ENCODE measurements at places on chromosomes 5 and 9.

GRCh38 chr5:147732291-147732883 lies 50.1 kb downstream of the JAKMIP2 start:
- DNase-seq: no peak

DNA sequence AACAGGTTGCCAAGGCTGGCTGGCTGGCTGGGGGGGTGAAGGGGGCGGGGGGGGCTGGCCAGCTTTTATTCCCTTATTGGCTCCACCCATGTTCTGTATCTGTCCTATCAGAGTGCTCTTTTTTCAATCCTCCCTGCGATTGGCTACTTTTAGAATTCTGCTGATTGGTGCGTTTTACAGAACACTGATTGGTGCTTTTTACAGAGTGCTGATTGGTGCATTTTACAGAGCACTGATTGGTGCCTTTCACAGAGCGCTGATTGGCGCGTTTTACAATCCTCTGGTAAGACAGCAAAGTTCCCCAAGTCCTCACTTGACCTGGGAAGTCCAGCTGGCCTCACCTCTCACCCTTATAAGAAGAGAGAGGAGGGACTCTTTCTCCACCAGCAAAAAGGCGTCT lies 175.9 kb downstream of the ERCC6L2 start:
- no peak for DNase-seq

GRCh38 chr5:148458036-148458888 lies 74.5 kb downstream of the FBXO38 start:
- no peak for DNase-seq

- no peak for DNase-seq
These were observed 63.6 kb downstream of the SSBP2 start for GRCh38 chr5:81687292-81687691.

- DNase-seq: no peak
These were observed 107.9 kb downstream of the RASGRF2 start for GRCh38 chr5:81068063-81068462.

DNA sequence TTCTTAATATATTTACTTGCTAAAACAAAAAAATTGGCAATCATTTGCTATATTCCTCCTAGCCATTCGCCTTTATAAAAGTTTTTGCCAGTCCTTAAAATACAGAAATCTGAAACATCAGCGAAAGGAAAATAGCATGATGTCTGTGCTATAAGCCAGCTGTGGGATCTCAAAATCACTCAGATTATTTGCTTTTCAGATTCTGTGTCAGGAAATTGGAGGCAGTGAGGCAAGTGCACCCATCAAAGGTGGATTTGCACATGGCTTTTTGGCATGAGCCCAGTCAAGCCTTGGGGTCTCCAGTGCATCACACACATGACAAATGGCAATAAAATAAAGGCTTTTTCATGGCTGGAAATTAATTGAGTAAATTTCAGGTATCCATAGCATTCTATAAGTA lies 196.8 kb upstream of the DAPK1 start:
- no peak for DNase-seq

GRCh38 chr5:112329419-112330090 lies 89.5 kb downstream of the EPB41L4A start:
- DNase-seq: no peak

- DNase-seq: no peak
These were observed 5.6 kb upstream of the SPARC start for GRCh38 chr5:151692312-151692711.

GRCh38 chr9:76962732-76963131 lies 56.7 kb upstream of the FOXB2 start:
- DNase-seq: peak; percentile 0

- DNase-seq: no peak
These were observed 75.4 kb downstream of the SLF1 start for GRCh38 chr5:94693845-94694370.

- DNase-seq: no peak
These were observed 14.3 kb upstream of the OLFM1 start for GRCh38 chr9:135073081-135073740.

GRCh38 chr5:69271376-69271775 lies 36.7 kb downstream of the CDK7 start:
- no peak for DNase-seq

DNA sequence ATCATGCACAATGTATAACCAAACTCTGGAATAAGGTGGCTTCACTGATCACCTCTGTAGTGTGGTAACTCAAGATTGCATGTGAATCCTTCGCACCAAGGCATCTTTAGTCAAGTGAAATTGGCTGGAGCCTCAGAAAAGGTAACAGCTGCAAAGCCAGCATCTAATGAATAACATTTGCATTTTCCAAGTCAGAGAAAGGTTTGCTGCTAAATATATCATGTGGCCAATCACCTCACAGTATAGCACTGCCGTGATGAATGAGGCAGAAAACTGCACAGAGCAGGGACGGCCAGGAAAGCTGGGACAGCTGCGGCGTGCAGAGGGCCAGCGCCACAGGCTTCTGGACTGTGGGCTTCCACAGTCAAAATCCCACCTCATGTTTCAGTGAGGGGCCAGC lies 18.5 kb downstream of the MRPS27 start:
- no peak for DNase-seq

DNA sequence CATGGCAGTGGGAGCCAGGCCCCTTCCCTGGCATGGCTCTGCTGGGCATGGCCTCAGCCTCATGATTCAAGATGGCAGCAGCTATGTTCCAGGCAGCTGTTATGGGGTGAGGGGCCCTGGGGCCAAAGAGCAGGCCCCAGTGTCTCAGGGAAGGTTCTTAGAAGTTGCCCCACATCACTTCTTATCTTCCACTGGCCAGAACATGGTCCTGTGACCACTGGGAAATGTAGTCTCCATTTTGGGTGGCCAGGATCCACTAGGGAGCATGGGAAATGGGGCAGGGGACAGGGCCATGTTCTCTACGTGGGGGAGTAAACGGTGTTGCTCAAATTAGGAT lies 18.3 kb downstream of the SUSD3 start:
- DNase-seq: no peak

DNA sequence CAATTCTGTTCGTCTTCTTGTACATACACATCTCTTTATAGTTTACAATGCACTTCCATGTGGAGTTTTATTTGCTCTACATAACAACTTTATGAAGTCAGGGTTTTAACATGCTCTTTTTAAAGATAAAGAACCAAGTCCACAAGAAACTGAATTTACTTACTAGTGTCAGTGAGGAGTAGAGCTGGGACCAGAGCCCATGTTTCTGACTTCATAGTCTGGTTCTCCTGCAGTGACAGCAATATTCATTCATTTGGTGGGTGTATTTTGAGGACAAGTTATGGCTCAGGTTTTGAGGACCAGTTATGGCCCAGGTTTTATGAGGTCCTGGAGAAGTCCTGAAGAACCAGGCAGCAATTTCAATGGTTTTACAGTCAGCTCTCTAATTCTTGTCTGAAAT lies 481.9 kb upstream of the TNC start:
- no peak for DNase-seq

DNA sequence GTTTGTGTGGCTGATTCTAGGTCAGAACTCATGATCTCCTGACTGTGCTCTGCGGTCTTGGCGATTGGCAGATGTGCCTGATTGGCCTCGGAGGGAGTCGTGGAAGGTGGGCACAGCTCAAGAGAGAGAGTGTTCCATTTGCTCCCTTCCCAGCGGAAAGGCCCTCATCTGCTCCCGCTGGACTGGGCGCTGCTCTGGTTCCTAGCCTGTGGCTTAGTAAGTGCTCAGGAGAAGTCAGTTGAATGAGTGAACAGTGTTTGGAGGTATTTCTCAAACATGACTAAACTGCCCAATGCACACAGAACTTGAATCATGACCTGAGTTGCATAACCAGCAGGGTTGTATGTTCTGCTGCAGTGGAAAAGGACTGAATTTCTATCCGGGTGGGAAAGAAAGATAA lies 120.2 kb upstream of the PITX1 start:
- no peak for DNase-seq

GRCh38 chr9:33868440-33868973 lies 51.5 kb downstream of the UBE2R2 start:
- DNase-seq: no peak

DNA sequence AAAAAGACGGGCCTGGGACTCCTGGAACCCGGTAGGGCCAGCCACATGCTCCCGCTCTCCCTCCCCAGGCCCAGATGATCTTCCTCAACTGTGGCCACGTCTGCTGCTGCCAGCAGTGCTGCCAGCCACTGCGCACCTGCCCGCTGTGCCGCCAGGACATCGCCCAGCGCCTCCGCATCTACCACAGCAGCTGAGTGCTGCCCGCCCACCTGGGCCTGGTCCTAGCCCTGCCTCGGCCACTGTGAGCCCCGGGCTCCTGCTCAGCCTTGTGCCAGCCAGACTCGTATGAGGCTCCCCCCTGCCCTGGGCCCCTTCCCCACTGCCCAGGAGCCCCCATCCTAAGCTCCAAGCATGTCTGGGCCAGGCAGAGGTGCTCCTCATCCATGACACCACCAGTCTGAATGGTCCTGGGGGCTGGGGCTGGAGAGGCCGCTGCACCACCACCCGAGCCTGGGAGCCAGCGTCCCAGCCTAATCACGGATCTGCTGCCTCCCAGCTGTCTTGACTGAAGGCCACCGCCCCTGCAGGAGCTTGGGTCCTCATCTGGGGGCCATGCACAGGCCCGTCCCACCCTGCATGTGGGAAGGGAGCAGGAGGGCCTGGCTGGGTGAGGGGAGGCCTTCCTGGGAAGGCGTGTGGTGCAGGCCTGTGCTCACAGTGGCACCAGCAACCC lies 51.5 kb downstream of the LRSAM1 start:
- no peak for DNase-seq

GRCh38 chr5:151167022-151167421 lies 9.4 kb upstream of the ANXA6 start:
- DNase-seq: no peak

DNA sequence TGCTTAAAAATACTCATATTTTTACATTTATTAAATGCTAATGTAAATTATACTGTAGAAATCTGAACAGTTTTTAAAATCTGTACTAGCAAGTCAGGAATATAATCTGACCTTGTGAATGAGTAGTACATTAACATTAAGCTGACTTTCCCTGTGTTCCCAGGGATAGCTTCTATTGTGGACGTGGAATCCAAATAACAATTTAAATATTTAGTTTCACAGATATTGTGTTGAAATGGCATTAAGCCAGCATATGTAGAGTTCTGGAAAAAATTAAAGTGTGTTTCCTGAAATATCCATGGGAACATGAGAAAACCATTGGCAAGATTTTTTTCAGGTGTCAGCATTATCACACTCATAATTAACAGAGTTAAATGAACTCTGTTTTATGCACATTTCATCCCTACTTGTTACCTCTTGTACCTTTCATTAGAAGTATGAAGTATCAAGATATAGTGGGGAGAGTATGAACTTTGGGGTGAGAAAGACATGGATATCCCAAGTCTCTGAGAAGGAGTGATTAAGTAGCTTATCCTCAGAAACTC lies 5.7 kb downstream of the RABGAP1 start:
- DNase-seq: no peak

DNA sequence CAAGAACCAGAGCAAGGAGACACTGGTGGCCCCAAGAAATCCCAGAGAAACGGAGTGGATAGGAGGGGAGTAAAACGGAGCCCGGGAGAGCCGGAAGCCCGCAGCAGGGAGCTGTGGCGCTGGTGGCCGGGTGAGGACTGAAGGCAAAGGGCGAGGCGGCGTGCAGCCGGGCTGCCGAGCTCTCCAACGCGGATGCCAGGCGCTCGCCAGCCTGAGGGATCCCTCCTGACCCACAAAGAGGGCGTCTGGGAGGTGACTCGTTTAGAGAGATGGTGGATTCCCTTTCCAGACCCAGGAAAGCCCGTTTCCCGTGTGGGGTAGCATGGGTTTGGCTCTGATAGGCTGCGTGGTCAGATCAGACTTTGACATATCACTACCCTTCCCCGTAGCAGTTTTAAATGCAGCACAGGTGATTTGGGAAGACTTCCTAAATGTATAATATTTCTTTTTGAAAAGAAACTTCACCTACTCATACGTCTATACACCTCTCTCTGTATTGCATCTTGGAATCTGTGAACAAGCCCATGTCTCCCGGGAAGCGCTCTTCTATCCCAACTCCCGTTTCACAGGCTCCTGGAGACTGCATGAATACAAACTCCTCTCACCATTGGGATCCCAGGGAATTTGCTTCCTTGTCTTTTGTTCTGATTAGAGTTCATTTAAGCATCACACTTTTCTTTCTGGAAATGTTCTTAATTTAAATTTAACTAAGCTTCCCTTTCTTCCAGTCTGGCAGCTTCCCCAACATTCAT lies 158.1 kb downstream of the C9orf152 start:
- peak; percentile 22 for DNase-seq

- DNase-seq: no peak
These were observed 149.2 kb upstream of the NR3C1 start for GRCh38 chr5:143552680-143553079.

- no peak for DNase-seq
These were observed 35.6 kb upstream of the HAND1 start for GRCh38 chr5:154513669-154514084.

DNA sequence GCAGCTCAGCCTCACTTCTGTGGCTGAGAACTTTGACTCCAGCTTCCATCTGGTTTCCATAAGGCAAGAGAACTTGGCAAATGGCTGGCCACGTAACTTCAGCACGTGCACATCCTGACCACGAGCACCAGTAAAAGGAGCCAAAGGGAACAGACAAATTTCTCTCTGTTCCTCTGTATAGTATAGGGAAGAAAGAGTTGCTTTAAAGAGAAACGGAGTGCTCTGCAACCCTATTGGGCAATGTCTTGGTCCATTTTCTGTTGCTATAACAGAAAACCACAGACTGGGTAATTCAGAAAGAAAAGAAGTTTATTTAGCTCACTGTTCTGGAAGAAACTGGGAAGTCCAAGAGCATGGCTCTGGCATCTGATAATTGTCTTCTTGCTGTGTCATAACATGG lies 558.7 kb downstream of the ACTL7B start:
- no peak for DNase-seq

- DNase-seq: no peak
These were observed 612.9 kb downstream of the BNC2 start for GRCh38 chr9:16257604-16258003.

DNA sequence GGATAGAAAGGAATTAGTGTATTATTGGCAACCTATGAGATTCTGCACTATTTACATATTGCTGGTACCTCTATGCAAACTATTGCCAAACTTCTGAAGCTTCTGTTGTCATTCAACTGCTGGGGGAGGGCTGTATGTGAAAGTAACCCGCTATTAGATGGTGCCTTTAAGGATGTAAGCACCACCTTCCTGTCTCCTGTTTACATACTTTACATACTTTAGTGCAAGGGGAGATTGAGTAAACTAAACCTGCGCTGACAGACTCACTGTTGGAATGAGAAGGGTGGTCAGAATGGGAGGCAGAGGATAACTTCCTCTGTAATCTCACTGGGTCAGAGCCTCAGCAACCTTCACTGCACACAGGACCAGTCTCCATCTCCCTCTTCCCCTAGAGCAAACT lies 123.8 kb downstream of the NR3C1 start:
- DNase-seq: no peak

GRCh38 chr5:56145106-56145505 lies 88.0 kb downstream of the ANKRD55 start:
- no peak for DNase-seq

GRCh38 chr5:15474143-15474719 lies 25.7 kb upstream of the FBXL7 start:
- no peak for DNase-seq

- DNase-seq: peak; percentile 22
These were observed 110.5 kb downstream of the JMY start for GRCh38 chr5:79346420-79346824.
